ENCODE measurements at places on chromosomes 2 and 18.

DNA sequence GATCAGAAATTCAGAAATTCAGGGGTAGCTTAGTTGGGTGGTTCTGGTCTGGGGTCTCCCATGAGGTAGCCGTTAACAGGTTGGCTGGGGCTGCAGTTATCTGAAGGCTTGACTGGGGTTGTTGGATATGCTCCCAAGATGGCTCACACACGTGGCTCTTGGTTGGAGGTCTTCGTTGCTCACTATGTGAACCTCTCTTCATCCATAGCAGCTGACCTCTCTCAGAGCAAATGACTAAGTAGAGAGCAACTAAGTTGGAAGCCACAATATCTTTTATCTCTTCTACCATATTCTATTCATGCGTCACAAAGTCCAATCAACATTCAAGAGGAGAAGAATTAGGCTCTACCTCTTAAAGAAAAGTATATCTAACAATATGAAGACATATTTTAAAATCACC is 38.7 kb upstream of the SERTAD2 start:
- DNase-seq: no peak

DNA sequence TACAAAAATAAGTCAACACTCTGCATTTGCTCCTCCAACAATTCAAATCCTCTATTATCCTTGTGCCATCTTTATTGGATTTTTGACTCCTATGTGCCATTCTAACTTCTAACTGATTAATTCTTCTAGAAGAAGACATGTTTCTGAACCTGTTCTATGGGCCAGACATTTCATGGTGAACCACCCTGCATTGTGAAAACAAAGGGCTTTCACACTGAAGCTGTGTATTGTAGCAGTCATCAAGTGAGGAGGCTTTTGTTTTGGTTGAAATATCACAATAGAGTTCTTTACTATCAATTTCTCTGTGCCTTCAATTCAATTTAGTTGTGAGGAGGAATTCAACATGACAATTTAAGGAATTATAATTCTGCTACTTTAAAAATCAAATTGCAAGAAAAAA is 357.9 kb downstream of the PLCL1 start:
- DNase-seq: no peak

DNA sequence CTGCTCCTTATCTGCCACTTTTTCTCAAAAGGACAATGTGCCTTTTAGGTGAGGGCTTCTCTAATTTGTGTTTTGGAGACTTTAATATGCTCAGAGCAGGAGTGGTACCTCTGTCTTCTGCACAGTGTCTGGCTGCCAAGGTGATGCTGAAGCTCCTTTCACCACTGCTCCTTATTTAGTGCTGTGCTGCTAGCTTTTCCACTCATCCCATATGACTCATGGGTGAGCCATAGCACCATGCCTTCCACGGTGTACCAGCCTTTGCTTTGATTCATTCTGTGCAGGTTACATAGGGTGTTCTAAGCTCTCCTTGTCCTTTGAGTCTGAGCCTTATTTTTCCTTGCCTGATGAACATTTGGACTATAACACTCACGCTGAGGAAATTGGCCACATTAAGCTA is 202.4 kb downstream of the ARL6IP6 start:
- DNase-seq: no peak

DNA sequence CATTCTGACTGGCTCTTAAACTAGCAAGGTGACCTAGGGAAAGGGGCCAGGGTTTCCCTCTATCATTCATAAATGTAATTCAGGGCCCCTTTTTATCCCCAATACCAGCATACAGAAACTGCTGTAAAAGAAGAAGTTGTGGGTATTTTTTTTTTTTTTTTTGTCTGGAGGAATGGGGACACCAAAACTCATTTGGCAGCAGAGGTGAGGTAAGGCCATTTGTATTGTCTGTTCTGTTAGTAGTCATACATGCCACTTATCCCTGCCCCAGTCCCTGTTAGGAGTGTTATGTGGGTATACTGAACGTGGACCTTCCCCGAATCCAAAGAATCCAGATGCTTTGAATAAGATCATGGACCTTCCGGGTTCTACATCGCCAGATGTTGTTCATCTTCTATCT is 1.7 kb downstream of the SEPTIN2 start:
- DNase-seq: no peak

- no peak for DNase-seq
Measured at GRCh38 chr2:143706354-143706753, 577.1 kb downstream of the ARHGAP15 start.

DNA sequence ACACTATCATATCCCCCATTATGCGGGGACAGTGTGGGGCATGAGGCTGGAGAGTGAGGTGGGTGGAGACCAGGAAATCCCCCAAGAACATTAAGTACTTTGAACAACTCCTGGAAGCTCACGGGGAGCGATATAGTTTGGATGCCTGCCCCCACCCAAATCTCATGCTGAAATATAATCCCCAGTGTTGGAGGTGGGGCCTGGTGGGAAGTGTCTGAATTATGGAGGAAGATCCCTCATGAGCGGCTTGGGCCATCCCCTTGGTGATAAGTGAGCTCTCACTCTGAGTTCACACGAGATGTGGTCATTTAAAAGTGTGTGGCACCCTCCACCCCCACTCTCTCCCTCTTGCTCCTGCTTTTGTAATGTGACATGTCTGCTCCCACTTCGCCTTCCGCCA is 97.1 kb upstream of the TMEM200C start:
- DNase-seq: no peak

DNA sequence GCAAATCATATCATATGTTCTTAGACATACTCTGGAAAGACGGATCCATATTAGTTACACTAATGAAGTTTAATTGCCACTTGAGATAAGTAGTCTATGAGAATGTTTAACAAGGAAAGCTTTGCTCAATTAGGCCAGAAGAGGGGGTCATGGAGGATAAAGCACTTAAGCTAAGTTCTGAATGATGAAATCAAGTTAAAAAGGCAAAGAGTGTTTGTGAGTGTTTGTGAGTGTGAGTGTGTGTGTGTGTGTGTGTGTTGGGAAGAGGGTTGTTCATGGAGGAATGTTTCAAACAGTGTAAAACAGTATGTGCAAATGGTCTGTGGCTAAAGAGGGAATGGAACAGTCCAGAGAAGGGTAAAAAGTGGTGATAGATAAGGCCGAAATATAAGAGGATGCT is 360.9 kb downstream of the ERBB4 start:
- DNase-seq: no peak

DNA sequence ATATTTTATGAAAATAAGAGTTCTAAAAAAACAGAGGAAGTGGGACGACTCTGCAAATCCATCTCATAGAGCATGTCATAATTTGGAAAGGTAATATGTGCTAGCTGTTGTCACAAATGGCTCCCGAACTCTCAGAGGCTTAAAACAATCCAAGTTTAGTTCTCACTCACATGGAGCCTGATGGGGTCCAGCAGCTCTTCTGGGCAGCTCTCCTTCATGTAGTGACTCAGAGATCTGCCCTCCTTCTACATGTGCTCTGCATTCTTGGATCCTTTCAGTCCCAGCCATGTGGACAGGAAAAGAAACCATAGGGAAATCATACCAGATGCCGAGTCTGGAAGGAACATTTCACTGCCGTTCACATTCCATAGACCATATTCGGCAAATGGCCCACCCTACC is 180.1 kb upstream of the APCDD1 start:
- DNase-seq: no peak

GRCh38 chr2:240195316-240195861 is 54.9 kb upstream of the OTOS start:
- no peak for DNase-seq

DNA sequence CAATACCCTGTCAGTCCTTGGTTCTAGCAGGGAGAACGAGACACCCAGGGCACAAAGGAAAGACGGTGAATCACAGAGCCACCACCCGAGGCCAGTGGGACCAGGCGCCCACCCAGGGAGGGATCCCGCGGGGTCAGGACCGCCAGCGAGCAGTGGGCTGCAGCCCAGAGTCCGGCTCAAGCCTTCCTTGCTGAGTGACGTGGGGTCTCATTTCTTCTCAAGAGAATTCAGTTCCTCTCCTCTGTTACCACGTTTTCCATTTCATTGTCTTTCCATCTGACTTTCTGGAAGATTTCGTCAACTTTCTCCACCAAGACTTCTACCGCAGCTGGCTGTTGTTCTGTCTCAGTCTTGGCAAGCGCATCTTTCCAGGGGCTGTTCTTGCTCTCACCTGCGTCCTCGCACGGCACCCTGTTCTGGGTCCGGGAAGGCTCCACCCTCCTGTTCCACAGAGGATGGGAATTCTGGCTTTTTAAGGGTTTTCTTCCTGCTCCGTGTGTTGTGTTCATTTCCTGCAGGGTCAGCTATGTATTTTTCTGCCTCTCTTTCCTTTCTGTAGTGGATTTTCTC is 248.6 kb downstream of the NDUFA10 start:
- DNase-seq: no peak

- no peak for DNase-seq
Measured at GRCh38 chr18:44135741-44136140, 544.9 kb upstream of the SETBP1 start.

- DNase-seq: no peak
Measured at GRCh38 chr2:120661551-120661950, 74.1 kb upstream of the GLI2 start.

DNA sequence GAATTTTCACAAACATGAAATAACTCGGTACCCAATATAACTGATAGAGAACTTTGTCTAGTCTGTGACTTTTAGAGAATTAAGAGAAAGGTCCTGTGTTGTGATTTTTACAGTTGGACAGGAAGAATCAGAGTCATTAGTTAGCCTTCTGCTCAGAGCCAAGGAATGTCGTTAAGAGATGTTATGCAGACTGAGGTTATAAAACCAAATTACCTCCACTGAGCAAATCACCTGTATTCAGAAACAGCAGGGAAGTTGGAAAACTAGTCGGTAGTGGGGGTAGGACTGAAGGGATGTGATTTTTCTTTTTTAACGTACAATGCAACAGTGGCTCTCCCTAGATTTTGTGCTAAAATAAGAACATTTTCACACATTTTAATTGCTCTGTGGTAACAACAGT is 18.5 kb downstream of the TANK start:
- DNase-seq: no peak

GRCh38 chr2:21890041-21890440 is 766.3 kb downstream of the TDRD15 start:
- DNase-seq: no peak

DNA sequence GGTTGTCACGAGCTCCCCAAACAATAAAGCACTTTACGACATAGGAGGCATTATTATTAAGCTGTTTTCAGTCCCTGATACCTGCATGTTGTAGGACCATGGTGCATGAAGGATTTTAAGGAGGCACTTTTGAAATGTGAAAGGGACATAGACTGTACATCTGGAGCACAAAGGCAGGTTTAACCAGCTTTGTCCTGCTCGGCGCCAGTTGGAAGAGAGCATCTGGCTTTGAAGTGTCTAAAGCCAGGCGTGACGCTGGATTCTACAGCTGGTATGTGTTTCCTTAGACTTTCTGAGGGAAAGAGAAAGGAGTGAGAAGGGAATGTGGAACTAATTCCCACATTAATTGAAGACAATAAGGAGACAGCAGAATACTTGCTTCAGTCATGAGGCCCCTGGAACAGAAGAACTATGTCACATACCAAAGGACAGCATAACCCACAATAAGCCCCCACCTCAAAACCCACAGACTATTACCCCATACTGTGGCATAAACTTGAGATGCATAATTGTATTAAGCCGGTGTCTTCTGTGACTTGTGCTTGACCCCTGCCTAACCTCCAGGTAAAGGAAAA is 381.0 kb upstream of the MEX3C start:
- DNase-seq: no peak

DNA sequence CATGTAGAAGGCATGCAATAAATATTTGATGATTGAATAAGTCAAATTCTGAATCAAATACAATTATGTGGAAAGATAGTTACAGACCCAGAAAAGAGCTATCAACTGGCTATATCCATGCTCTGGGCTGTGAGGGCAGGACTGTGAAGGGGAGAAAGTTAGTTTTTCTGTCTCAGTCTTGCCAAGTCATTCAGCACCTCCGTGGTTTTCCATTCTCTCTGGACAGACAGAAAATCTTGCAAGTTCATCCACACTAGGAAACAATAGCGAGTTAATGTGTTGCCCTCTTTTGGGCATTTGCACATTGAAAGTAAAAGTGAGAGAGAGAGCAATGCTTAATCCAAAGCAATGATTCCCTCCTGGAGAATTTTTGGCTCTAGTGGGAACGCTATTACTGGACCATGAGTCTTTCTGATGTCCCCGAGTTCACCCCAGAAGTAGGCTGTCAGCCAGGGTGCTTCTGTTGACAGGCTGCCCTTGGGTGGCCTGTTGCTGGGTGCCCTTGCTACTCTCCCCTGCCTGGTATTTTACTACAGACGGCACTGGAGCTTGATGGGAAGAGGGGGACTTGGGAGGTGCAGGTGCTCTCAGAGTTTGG is 238.3 kb downstream of the LOXHD1 start:
- DNase-seq: no peak

DNA sequence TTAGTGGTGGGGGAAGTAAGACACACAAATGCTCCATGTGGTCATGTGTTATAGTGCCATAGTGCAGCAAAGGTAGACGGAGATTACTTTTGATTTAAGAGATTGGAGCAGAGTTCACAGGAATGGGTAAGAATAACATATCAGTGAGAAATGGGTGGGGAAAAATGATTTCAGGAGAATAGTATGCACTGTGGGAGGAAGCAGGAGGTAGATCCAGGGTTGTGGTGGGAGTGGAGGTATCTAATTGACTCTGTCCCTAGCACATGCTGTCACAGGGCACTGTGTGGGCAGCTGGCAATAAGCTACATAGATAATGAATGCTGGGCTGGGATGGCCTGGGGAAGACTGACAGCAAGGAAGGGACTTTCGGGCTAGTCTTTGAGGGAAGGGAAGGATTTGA is 65.3 kb downstream of the STAT1 start:
- no peak for DNase-seq

DNA sequence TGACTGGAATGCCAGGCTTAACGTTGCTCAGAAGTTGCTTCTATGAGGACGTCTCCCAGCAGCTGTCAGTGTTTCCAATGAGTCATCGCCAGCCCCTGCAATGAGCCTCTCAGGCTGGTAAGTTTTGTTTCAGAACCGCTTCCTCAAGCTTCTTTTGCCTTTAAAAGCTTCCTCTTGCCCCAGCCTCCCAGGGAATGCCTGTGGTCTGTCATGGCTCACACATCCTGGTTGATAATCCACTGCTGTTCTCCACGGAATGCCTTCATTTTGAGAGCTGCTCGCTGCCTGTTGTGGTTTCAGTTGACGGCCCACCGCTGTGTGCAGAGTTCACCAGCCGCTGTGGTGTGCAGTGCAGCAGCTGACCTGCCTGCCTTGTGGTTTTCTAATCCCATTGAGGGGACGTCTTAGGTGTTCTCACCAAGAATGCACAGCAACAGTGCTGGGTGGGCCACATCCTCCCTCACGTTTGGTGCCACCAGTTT is 96.4 kb downstream of the RTP5 start:
- DNase-seq: peak; percentile 80

DNA sequence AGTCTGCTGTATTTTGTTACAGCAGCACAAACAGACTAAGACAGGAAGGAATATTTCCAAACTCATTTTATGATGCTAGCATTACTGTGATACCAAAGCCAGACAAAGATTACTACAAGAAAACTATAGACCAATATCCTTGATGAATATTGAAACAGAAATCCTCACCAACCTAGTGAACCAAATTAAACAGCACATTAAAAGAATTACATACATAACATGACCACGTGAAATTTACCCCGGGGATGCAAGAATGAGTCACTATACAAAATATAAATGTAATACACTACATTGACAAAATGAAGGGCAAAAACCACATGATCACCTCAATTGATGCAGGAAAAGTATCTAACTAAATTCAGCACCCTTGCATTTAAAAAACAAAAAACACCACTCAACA is 112.6 kb downstream of the CHN1 start:
- DNase-seq: no peak

Measured in GM20000 (cell line).